WTC11 (cell line): ENCODE measurements at places on chromosomes 4 and X. TPM values are rescaled to one million over a fixed set of nuclear protein-coding genes. Genes with fewer than 3 reads are reported as not detected.

DNA sequence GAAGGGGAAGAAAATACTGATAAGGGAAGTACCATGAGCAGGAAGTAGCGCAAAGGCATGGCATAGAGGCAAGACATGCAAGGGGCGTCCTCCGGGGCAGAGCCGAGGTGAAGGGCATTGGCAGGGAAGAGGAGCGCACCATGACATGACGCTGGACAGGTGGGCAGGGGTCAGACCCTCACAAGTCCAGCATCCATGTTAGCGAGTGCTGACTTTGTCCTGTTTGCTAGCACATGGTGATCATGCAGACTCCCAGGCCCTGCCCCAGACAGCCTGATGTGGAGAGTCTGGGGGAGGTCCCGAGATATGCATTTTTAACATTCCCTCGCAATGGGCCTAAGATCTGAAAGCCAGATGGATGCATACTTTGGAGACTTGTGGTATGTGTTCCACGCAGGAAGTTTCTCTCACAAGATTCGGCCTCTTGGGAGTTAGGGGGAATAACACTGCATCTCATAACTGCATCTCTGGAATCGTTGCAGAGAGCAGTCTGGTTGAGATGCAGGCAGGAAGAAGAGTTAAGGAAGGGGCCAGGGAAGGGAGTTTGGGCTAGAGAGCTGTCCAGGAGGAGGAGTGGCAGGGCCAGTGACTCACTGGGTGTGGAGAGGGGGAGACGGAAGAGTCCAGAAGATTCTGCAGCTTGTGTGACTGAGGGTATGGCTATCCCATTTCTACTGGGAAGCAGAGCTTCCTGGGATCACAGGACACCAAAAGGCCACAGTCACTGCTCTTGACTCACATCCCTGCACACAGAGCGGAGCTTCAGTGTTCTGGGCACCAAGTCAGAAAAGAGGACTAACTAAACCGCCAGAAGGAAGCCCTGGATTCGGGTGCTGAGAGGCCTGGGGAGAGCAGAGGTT is 59.7 kb downstream of the FAM184B start:
- H3K4me3 ChIP-seq, result no peak overlapping the region
- peak overlapping the region; percentile 72 for H3K27ac ChIP-seq
- DNase-seq, result no peak
- no peaks in the 10 kb centered on the region; the same call in 1 of the 2 replicates for H3K27me3 ChIP-seq
- H3K4me1 ChIP-seq, result peaks cover 41% of the 10 kb centered on the region

DNA sequence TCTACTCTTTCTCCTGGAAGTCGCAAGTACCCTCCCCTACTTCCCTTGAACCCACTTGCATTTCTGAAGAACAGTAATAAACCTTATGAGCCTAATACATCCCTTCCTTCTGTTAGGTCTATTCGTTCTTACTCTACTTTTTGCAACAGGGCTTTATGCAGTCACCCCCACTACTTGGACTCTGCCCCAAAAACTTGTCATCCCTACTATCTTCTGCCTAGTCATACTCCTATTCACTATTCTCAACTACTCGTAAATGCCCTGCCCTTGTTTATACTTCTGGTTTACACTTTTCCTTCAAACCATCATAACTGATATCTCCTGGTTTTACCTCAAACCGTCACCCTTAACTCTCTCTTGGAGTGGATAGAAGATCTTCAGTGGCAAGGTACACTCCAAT is 55.2 kb upstream of the SLIT2 start:
- H3K27me3 ChIP-seq, result no peaks in the 10 kb centered on the region
- no peak overlapping the region for H3K4me3 ChIP-seq
- H3K4me1 ChIP-seq, result no peaks in the 10 kb centered on the region
- H3K36me3 ChIP-seq, result peaks cover 2% of the 10 kb centered on the region; the same call in 1 of the 2 replicates

AP1S2 gene
- 164 to 184 TPM (median 171 TPM) in 3 replicates for total RNA-seq

- H3K27me3 ChIP-seq, result no peaks in the 10 kb centered on the region
- no peak for DNase-seq
- no peaks in the 10 kb centered on the region for H3K36me3 ChIP-seq
- peaks cover 3% of the 10 kb centered on the region; the same call in 1 of the 2 replicates for H3K4me1 ChIP-seq
Measured at GRCh38 chrX:136896121-136896914, 15.8 kb upstream of the RBMX start.

DNA sequence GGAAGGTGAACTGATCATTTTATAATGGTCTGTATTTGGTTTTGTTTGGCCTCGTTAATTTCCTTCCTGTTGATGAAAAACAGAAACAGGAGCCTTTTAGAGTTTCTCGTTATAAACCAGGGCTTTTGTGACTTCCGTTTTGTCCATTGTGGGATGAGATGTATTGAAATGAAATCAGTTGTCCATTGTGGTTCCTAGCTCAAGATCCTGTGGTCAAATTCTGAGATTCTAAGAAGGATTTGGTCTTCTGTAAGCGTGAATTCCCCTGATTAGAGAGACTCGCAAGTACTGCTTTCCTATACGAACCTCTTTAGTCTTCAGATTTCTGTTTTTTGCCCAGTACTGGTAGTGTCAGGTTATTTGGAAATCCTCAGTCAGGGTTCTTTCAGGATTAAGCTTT is 101.7 kb downstream of the RAPGEF2 start:
- H3K4me3 ChIP-seq, result no peak overlapping the region
- H3K27ac ChIP-seq, result 0 out of 2 replicates have a peak overlapping the region, but pooled peaks have one; percentile 65
- no peaks in the 10 kb centered on the region for H3K36me3 ChIP-seq
- DNase-seq, result no peak
- no peaks in the 10 kb centered on the region for H3K27me3 ChIP-seq

DNA sequence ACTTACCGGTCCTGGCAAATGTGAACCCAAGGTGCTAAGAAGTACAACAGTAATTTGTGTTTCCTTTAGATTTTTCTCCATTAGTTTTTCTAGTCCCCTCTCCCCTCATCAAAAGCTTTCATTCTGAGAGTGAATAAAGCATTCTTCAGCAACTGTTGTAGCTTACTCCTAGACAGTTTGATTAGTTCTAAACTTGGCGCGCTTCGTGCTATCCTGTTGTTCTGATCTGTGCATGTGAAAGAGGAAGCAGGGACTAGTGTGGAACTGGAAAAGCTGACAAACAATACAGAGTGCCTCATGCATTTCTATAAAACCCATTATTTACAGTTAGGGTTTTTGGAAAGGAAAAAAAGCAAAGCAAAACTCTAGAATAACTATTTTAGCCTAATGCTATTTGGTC is 556.9 kb upstream of the SLIT2 start:
- H3K27ac ChIP-seq, result no peak overlapping the region
- H3K36me3 ChIP-seq, result no peaks in the 10 kb centered on the region
- no peaks in the 10 kb centered on the region for H3K27me3 ChIP-seq
- DNase-seq, result no peak
- H3K4me1 ChIP-seq, result peaks cover 10% of the 10 kb centered on the region
- no peak overlapping the region for H3K4me3 ChIP-seq

GRCh38 chrX:74546984-74547383 is 67.4 kb downstream of the RLIM start:
- H3K27me3 ChIP-seq, result no peaks in the 10 kb centered on the region; the same call in none of the 2 replicates
- no peak overlapping the region for H3K4me3 ChIP-seq
- DNase-seq, result no peak

DNA sequence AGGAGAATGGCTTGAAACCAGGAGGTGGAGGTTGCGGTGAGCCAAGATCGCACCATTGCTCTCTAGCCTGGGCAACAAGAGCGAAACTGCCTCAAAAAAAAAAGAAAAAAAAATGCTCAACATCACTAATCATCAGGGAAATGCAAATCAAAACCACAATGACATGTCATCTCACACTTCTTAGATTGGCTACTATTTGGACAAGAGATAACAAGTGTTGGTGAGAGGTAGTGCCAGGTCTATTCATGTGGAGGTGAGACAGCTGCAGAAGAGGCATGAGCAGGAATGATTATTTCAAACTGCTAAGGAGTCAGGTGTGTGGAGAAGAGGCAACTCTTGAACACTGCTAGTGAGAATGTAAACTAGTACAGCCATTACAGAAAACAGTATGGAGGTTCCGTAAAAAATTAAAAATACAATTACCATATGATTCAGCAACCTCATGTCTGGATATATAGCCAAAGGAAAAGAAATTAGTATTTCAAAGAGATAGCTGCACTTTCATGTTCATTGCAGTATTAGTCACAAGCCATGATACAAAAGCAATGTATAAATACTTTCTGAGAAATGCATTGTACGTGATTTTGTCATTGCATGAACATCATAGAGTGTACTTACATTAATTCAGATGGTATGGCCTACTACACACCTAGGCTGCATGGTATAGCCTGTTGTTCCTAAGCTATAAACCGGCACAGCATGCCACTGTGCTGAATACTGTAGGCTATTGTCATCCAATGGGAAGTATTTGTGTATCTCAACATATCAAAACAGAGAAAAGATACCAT is 75.3 kb downstream of the TMEM144 start:
- no peak overlapping the region for H3K27ac ChIP-seq
- H3K27me3 ChIP-seq, result no peaks in the 10 kb centered on the region
- H3K36me3 ChIP-seq, result no peaks in the 10 kb centered on the region
- peaks cover 20% of the 10 kb centered on the region for H3K4me1 ChIP-seq
- DNase-seq, result no peak
- no peak overlapping the region for H3K4me3 ChIP-seq

DNA sequence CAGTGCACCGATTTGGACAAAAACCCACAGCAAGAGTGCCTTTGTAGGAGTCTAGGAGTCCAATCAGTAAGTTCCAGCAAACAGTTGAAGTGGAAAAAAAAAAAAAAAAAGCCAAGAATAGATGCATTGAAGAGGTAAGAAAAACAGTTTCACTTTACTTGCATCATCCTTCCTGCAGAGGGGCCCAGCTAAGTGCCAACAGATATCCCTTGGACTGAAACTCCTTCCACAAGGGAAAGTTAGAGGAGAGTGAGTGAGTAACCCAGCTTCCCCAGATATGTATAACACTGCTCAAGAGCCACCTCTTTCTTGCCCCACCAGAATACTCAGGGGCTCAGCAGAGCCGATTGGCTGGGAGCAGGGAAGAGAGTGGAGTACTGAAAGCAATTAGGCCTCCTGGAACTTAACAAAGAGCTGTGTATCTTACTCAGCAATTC is 617.7 kb upstream of the SMIM31 start:
- H3K27me3 ChIP-seq, result no peaks in the 10 kb centered on the region; the same call in 1 of the 2 replicates
- no peak overlapping the region for H3K4me3 ChIP-seq
- H3K27ac ChIP-seq, result peak overlapping the region; percentile 39; the same call in 1 of the 2 replicates
- H3K36me3 ChIP-seq, result peaks cover 9% of the 10 kb centered on the region

JADE3 gene
- total RNA-seq, result 14.6 to 19.2 TPM (median 16.8 TPM) in 3 replicates

GRCh38 chrX:152313529-152314302 is 137.4 kb downstream of the GABRA3 start:
- no peaks in the 10 kb centered on the region for H3K27me3 ChIP-seq
- H3K4me3 ChIP-seq, result no peak overlapping the region
- peaks cover 14% of the 10 kb centered on the region for H3K4me1 ChIP-seq
- DNase-seq, result no peak
- H3K36me3 ChIP-seq, result no peaks in the 10 kb centered on the region
- no peak overlapping the region for H3K27ac ChIP-seq
